ENCODE measurements at places on chromosomes 3 and 15.

DNA sequence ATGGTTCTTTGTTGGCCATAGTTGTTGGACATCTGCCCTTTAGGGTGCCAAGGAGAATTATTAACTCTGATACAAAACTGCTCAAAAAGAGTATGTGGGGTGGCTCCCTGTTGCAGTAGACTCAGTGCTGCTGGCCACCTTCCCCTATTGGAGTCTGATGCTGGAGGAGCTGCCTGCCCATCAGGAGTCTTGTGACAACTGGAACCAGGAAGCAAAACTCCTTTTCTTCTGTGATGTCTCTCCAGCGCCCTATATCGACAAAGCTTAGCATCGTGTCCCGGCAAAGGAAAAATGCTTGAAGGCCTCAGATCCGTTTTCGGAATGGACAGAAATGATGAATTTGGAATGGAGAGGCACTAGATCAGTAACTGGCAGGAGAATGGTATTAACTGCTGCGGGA, 23.5 kb downstream of the PAK2 start:
- DNase-seq, result no peak

- DNase-seq, result no peak
These were observed 101.0 kb upstream of the COL8A1 start for GRCh38 chr3:99537416-99537815.

DNA sequence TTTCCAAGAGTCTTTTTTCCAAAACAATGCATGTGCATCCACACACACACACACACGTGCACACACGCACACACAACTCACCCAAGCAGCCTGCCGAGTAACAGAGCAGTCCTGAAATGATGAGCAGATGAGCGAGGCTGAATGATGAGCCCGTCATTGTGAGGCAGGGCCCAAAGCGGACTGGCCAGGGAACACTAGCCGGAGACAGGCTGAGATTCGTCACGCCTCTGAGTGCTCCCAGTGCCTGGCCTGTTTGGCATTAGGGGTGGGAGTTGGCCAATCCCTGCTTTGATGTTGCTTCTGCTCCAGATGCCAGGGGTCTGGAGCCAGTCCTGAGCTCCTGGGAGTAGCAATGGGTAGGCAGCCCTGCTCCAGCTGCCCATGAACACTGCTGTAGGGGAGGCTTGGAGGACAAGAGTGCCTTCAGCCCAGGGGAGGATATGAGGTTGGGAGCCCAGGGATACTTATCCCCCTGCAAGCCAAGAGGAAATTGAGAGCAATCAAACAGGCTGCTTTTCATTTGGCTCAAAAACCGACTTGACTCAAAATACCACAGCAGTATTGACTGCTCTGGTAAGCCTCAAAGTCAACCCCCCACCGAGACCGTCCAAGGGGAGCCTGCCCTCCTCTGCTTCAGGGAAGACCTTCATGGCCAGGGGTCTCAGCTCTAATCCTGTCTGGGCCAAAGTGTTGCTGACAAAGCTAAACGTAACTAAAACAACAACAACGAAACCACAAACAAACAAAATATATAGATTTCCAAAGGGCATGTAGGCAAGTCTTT, 22.9 kb downstream of the COLQ start:
- no peak for DNase-seq

DNA sequence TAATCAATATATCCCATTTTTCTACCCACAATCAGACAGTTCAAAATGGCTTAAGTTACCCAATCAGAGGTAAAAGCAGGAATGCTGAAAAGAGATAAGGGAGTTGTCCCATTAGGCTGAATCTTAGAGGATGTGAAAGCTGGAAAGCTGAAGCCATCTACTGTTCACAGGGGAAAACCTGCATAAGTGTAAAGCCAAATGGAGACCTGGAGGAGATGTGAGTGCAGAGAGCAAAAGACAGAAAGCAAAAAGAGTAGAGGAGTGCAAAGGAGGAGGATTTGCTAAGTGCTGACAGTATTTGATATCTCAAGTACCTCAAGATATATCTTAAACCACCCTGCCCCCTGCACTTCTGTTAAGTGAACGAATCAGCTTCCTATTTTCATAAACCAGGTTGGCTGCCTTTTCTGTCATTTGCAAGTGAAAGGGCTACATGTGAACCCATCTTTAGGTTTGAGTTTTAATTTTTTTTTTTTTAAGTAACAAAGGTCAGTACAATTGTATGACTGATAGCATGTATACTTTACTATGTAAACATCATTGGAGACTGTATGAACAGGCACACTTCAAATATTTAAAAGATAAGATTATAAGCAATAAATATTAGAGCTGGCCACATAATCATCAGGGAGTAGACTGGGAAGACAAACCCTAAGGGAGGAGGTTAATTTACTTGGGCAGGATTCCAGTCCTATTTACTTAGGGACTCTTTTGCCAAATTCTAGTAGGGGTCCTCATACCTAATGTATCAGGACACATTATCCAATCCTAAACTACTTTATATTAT, 22.8 kb upstream of the P2RY1 start:
- DNase-seq, result no peak

DNA sequence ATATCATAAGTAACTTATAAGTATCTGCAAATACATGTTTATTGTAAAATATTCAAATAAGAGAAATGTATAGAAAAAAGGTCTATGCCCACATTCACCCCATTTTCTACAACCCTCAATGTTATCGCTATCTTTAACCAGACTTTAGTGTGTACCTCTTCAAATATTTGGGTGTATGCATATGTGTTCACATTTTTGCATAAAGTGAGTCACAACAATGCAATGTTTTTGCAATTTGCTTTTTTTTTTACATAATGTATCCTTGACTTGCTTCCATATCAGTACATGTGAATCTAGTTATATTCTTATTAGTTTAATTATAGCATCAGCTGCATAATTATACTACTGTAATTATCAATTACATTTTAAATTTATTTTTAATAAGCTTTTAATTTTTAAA, 117.3 kb upstream of the LYSMD4 start:
- no peak for DNase-seq

DNA sequence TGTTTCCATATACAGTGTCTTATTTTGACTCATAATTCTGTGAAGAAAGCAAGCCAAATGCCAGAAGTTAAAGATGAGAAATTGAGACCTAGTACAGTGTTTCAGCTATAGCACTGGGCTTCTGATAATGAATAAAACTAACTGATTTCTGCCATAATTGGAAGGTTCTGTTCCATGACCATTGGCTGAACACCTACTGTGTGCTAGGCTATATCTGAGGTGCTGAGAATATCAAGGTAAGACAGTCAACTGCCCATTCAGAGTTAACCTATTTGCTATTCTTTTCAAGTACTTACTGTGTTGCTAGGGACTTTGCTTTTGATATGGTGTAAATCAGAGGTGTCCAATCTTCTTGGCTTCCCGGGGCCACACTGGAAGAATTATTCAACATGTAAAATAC, 73.4 kb downstream of the LHFPL4 start:
- no peak for DNase-seq

GRCh38 chr3:12985148-12985547, 88.1 kb downstream of the IQSEC1 start:
- no peak for DNase-seq

DNA sequence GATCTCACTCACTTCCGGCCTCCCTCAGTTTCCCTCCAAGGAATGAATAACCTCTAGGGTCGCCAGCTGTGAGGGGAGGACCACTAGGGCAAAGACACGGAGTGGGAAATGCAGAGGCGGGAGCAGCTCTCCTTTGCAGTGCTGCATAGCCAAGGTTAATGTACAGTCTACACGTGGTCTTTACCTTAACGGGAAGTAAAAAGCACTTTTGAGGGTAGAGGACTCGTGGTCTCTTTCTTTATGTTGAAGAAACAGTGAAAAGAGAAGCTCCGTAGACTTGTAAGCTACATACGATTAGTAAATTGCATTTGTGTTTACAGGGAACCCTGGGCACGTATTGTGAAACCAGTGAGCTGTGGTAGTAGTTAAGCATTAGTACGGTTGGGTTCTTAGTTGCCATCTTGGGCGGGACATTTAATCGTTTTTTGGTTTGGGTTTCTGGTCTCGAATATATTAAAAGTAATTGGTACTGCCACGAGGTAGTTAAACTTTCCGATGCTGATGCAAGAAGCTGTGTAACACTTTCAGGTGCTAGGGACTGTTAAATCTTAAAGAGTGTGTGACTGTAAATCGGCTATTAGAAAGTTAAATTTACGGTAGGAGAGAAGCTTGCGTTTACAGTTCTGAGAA, 828 bp downstream of the U2SURP start:
- DNase-seq, result no peak

DNA sequence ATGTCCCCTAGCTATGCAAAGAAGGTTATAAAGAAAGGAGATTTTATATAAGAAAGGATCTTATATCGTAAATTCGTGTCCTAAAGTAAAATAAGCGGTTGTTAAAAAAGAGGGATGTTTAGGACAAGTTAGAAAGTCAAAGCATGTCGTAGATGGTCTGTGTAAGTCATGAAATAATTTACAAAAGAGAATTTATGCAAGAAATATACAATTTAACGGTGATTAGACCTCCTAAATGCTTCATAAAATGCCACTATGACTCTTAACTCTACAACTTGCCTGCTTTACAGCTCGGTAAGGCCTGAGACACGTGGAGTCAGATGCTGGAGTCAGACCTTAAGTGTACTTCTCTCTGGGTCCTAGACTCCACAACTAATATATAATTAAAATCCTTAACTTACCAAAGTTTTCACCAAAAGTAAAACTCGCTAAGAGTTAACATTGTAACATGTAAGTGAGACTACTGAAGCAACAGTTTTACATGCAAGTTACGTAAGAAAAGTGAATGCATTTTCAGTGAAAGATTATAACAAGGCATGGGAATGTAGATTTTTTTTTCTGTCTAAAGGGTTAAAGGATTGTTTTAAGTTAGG, 13.3 kb upstream of the SRPRB start:
- no peak for DNase-seq

GRCh38 chr3:124810970-124811369, 76.2 kb downstream of the ITGB5 start:
- no peak for DNase-seq

- no peak for DNase-seq
These were observed 60.5 kb upstream of the FGD5 start for GRCh38 chr3:14758297-14758696.

DNA sequence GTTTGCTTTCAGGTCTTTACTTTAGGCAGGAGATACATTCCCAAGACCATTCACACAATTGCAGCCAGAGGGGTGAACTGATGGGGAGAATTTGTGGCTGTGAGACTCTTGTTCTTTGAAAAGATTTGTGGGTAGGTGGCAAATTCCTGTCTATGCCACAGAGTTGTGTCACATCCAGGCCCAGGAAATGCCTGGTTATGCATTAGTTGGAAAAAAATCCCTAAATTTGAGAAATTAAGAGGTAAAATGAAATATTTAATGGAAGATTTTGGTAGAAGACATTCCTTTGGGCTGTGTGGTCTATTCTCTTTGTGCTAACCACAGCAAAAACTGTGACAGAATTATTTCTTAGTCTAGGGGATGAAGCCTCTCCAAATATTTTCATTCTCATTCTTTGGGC, 28.8 kb downstream of the SAMMSON start:
- DNase-seq, result no peak

DNA sequence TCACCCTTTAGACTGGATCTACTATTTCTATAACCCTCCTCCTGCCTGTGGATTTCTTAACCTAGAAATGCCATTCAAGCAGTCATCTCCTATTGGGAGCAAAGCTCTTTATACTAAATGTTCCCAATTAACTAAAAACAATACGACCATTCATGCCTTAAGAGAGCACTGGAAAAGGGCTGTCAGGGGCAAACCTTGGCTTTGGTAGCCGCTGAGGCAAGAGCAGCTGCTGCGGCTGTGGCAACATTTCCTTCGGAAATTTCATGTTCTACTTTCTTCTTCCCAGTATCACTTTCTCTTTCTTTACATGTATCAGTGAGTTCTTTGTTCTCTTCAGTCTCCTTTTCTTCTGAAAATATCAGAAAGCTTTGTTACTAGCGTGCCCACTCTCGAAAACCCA, 56.3 kb upstream of the CSPG5 start:
- no peak for DNase-seq

DNA sequence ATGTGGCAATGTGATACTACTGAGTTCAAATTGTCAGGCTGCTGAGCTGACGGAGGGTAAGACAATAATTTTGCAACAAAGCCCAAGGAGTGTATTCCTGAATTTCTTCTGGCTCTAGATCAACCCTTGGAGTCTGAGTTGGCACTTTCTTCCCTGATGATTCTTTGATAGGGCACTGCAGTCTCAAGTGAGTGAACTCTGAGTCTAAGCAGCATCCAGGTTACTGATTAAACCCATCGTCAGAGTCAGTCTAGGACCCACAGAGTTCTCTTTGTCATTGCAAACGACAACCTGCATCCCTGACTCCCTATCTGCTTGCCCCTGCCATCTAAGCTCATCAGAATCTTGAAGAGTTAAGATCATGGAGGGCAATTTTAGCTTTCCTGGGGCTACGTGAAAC, 58.6 kb downstream of the MME start:
- DNase-seq, result no peak

DNA sequence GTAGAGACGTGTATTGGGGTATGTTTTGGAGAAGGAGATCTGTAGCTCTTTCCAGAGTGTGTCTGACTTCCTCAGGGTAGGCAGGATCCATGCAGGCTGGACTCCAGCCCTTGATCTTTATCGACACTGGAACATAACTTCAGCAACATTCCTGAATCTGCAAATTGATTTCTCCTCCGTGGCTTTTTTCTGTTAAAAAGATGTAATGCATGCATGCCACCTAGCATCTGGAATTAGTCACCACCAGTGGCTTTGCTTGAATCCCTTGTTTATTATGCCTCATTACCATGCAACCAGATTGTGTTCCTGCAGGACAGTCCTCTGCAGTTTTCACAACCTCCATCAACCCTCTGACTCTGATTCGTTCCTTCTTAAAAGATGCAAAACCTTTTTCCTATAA, 86.1 kb downstream of the CCNL1 start:
- no peak for DNase-seq

GRCh38 chr3:170058127-170058526, 20.3 kb downstream of the GPR160 start:
- DNase-seq, result no peak

All from activated naive CD4-positive, alpha-beta T cell (primary cell).